Bronchial epithelial cell (primary cell): ENCODE measurements at places on chromosomes 13 and 19. TPM values are rescaled to one million over a fixed set of nuclear protein-coding genes. Genes with fewer than 3 reads are reported as not detected.

DNA sequence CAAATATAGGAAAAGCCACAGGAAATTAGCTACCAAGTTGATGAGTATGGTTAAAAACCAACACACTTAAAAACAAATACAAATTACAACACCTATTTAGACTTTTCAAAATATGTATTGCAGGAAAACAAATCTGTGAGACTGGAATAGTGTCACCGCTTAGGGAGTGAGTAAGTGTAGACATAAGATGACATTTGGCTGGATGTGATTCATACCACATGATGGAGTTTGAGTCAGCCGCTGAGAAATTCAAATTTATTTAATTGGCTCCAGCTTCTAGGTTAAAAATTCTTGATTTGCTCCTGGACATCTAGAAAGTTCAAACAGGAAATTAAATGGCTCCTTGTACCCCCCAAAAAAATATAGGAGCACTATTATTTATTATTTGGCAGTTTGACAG is 531.7 kb downstream of the SLITRK1 start:
- peak; percentile 35 for DNase-seq

The AP1M2 gene
- total RNA-seq = 114 and 135 TPM in 2 replicates

DNA sequence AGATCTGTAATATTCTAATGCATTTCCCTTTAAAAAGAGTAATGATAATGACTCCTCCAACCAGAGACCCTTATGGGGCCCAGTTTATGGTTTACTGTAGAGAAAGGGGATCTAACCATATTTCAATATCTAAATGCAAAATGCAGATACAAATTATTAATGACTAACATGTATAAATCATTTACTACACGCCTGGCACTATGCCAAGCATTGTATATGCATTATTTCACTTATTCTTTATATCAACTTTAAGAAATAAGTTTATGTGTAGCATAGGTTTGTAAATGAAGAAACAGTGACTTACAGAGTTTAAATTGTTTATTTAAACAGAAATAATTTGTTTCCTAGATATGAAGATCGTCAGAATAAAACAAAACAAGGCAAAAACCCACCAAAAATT is 86.2 kb upstream of the SCEL start:
- no peak for DNase-seq

- DNase-seq = no peak
These were observed 13.8 kb downstream of the TICAM1 start for GRCh38 chr19:4817467-4818277.

GRCh38 chr13:48590141-48590901 is 57.4 kb upstream of the RCBTB2 start:
- DNase-seq = no peak

The PRTN3 gene
- not detected in 2 replicates for total RNA-seq

DNA sequence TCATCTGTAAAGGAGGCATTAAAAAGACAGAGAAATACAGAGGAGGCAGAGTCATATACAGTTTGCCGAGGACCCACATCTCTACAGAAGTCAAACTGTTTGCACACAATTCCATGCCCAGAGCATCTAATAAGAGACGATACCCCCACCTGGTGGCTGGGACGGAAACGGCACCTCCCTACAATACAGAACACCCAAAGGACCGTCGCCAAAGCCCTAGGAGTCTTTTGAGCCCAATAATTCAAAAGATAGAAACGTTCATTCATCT is 703 bp upstream of the PLEKHG2 start:
- DNase-seq = peak; percentile 88

- DNase-seq = peak; percentile 10
These were observed 775.7 kb upstream of the SPRY2 start for GRCh38 chr13:81116461-81117282.

The RPL18 gene
- total RNA-seq = 3,143 and 4,233 TPM in 2 replicates

DNA sequence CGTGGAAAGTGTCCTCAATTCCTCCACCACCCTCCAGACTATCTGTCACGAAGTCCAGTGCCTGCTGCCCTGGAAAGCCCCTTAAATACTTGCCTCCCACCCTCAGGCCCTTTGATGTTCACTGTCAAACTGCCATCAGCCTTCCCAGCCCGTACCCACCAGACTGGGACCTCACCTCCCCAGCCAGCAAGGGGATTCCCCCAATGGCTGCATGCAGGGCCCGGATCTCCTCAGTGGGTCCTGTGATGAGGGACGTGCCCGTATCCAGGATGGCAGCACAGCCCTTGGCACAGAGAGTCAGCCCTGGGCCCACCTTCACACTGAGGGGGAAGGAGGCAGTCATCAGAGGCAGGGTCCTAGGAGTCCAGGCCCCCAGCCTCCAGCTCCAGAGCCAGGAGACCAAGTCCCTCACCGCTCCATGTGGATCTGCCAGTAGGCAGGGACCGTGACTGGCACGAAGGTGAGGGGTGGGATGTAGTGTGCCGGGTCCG is 6.1 kb downstream of the NAPSA start:
- no peak for DNase-seq

- no peak for DNase-seq
These were observed 12.9 kb downstream of the ZSWIM9 start for GRCh38 chr19:48183356-48183755.
